Stimulated activated memory B cell treated with anti-CD40 and anti-IgM and Interleukin-4, amounts not matched to agents 10 μg/mL and 1 μg/mL and 100 μg/mL, for 72 hours (primary cell): ENCODE measurements at places on chromosomes 5 and 9.
A peak's percentile ranks its signal among the peaks of the same experiment; 100 is the strongest.

- no peak for ATAC-seq
Measured at GRCh38 chr5:141150224-141150992, 551 bp downstream of the PCDHB6 start.

DNA sequence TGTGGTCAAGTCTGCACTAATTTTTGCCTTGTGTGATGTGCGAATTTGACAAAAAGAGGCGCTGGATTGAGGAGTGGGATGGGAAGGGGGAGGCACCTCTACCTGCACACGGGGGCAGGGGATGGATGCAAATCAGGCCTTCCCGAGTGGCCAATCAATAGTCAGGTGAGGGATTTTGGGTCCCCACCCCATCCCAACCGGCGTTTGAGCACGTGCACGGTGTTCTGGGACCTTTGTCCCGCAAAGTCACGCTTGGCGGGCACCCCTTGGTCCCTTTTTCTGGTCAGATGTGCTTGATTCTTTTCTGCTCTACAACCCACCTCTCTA, 685 bp upstream of the ADAMTS19 start:
- ATAC-seq = no peak

DNA sequence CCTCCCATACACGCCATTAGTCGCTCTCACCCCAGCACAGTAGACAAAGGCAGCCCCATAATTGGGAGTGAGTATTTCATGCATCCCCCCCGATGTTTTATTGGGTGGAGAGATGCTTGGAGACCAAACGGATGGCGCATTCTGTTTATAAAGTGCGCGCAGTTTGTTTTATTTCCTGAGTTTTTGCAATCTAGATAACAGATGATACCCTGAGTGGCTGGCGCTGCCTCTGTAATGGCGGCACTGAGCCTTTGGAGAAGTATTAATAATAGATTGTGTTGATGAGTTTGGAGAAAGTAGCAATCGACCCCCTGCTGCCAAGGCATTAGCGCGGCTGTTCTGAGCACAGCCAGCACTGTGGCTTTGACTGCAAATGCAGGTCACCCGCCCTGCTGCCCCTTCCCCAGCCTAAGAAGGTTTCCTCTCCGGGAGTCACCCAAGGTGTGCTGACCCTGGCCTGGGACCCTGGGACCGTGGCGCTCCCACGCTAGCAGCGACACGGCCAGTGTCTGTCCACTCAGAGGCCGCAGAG, 74.3 kb downstream of the LMX1B start:
- no peak for ATAC-seq

- peak; percentile 86 for ATAC-seq
Measured at GRCh38 chr5:76402886-76403765, at the start of gene IQGAP2. Gene IQGAP2, plus strand, starts transcription at chr5:76403285. Its CDS starts 261 bp downstream, at chr5:76403546.

- ATAC-seq = no peak
Measured at GRCh38 chr5:103362211-103362610, 103.6 kb downstream of the MACIR start.

GRCh38 chr9:5264219-5264595, 33.0 kb downstream of the INSL4 start:
- ATAC-seq = no peak

DNA sequence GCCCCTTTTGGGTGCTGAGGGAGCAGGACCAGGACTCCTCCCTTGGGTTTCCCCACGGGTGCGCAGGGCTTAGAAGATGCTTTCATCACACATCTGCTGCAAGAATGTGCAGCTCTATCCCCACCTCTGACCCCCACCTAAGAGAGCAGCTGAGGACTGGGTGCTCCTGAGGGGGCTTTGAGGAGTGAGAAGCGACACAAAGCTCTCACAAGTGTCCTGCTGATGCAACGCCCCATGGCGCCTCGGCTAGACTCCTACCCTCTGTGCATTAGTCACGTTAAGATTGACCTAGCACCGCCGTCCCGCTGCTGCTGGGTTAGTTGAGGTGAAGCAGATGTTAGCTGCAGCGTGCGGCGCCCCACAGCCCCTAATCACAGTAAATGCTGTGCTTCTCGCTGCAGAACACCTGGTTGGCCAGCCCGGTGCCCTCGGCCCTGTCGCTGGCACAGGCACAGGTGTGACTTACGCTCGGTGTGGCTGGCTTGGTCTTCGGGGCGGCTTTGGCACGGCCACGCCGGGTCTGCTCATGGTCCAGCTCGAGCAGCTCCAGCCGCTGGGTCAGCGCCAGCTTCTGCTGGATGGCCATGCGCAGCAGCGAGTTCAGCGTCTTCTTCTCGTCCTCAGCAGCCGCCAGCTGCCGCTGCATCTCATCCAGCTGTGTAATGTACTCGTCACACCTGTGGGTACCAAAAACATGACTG, 45.0 kb upstream of the IPPK start:
- ATAC-seq = no peak

DNA sequence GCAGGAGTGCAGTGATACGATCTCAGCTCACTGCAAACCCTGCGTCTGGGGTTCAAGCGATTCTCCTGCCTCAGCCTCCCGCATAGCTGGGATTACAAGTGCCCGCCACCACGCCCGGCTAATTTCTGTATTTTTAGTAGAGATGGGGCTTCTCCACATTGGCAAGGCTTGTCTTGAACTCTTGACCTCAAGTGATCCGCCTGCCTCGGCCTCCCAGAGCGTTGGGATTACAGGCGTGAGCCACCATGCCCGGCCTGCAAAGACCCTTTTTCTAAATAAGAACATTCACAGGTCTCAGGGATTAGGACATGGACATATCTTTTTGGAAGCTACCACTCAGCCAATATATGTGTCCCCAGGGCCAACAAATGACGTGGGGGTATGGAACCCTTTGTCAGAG, 49.6 kb upstream of the GFPT2 start:
- no peak for ATAC-seq

- no peak for ATAC-seq
Measured at GRCh38 chr9:27653957-27654356, 80.7 kb upstream of the C9orf72 start.

GRCh38 chr9:92564504-92564903, 28.7 kb upstream of the ECM2 start:
- ATAC-seq = no peak

- ATAC-seq = no peak
Measured at GRCh38 chr5:67483453-67484030, 286.9 kb upstream of the CD180 start.

GRCh38 chr9:27386571-27387091, 89.7 kb upstream of the EQTN start:
- no peak for ATAC-seq

DNA sequence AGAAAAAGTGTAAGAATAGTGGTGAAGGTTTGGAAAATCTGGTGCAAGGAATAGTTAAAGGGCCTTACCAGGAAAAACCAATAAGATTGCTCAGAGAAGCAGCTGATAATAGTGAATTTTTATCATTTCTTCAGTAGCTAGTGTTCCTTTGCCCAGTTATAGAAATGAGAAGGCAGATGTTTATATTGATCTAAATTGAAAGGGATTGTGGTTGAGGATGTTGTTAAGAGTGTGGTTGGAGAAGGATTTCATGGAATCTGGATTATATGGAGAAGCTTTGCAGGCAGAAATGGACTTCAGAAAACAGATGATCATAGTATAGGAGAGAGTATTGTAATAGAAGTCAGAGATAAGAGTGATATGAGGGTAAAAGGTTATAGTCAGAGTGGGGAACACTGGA, 102.6 kb downstream of the XRCC4 start:
- no peak for ATAC-seq
